ENCODE measurements at places on chromosomes 1 and 21.

DNA sequence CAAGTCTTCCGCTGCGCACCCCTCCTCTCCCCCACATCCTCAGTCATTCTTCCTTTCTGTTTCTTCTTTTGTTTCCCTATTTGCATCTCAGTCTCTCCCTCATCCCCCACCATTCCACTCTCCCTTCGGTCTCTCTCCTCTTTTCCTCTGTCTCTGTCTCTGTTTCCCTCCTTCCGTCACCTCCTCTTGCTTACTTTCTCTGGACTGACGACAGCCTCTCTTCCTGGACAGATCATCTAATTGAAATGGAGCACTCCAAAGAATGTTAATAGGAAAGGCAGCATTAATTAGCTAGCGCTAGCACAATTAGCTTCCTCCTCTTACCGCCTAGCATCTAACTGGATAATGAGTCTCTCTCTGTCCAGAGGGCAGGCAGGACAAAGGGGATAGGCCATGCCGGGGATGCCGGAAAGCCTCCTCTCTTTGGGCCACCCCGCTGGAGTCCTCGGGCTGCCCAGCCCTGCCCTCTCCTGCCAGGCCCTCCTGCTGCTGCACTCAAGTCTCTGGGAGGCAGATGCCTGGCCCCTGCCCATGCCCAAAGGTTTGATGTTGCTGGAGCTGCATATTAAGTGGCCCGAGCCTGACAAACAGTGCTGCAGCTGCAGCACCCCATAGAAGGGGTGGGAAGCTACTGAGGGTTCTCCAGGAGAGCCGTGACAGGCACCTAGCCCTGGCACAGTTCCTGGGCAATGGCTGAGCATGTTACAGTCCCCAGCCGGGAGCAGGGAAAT, 20.8 kb downstream of the DISP3 start:
- DNase-seq = no peak

GRCh38 chr1:59378621-59379370, 81.9 kb downstream of the FGGY start:
- no peak for DNase-seq

DNA sequence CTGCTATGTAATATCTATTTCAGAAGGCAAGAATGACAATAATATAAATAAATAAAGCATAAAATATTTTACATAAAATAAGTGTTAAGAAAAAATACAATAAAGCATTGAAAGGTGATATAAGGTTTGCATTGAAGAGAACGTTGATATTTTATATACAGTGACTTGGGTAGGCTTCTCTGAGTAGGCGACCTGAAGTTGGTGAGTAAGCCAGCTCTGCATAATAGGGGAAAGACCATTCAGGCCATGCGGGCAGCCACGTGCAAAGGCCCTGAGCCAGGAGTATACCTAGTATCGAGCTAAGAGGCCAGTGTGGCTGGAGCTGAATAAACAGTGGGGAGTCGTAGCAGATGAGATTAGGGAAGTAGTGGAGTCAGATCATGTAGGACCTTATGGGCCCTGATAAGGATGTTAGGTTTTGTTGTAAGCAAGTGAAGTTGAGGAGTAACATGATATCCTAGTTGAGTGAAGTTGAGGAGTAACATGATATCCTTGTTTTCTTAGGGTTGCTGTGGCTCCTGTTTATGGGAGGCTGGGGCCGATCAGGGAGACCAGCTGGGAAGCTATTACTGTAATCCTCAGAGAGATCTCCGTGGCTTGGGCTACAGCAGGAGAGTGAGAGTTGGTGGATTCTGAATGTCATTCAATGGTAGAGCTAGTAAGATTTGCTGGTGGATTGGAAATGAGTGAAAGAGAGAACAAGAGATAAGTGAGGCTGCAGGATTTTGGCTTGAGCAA, 22.0 kb downstream of the KCNK1 start:
- no peak for DNase-seq

DNA sequence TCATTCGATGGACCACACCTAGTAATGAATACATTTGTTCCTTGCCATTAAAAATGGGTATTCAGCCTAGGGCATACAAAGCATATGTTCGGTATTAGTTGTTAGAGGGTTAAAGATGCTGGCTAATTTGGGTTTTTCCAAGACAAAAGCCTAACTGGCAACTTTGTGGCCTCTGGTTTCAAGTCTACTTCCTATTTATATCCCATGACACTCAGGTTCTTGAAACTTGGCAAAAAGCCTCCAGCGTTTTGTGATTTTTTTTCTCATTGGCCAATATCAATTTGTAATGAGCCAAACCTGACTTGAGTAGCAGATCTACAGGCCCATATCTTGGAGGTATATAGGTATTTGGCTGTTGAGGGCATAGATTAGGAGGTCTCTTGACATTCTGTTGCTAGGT, 75.3 kb downstream of the C1orf21 start:
- DNase-seq = no peak

GRCh38 chr1:32946413-32946812, 18.2 kb downstream of the RNF19B start:
- no peak for DNase-seq

DNA sequence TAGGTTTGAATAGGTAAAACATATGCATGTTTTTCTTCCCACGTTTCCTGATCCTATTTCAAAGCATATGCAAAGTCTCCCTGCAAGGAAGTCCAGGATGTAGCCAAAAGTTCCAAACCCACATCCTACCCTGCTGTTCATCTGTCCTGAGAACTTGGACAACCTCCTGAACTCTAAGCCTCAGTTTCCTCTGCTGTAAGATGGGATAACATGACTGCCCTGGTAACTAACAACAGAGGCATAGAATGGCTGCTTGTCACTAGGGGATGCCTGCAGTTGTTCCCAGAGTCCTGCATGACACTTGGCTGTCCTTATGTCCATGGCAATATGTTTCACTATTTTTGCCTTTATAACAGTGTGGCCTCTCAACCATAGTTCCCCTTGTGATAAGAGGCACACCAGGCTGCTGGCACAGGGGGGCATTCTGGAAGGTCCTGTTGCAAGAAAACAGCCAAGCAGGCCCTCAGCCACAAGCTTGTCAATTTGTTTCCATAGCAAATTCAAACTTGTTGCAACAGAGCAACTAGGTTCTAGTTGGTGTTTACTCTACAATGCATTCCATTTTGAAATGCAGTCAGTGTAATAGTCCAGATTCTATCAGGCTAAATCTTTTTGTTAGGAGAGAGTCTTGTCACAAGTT, 1.5 kb upstream of the HDGF start:
- no peak for DNase-seq

GRCh38 chr1:67332653-67333529, 25.2 kb downstream of the IL12RB2 start:
- DNase-seq = no peak

- no peak for DNase-seq
Observed at GRCh38 chr1:184930645-184931044, 43.7 kb downstream of the NIBAN1 start.

Data from activated effector memory CD4-positive, alpha-beta T cell treated with anti-CD3 and anti-CD28 coated beads, Interleukin-2, amount 50 U/mL, for 16 hours (primary cell).